Choroid plexus epithelial cell (primary cell): ENCODE measurements at places on chromosomes 7 and 10.
A peak's percentile ranks its signal among the peaks of the same experiment; 100 is the strongest.

DNA sequence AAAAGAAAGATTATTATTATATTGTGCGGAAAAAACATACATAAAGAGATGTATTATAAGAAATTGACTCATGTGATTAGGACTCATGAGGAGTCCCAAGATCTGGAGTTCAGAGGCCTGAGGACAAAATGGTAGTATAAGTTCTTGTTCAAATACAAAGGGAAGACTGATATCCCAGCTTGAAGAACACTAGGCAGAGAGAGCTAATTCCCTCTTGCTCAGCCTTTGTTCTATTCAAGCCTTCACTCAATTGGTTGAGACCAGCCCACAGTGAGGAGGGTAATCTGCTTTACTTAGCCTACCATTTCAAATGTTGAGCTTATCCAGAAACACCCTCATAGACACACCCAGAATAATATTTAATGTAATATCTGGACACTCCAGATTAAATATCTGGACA is 1683.8 kb downstream of the REEP3 start:
- no peak for DNase-seq

DNA sequence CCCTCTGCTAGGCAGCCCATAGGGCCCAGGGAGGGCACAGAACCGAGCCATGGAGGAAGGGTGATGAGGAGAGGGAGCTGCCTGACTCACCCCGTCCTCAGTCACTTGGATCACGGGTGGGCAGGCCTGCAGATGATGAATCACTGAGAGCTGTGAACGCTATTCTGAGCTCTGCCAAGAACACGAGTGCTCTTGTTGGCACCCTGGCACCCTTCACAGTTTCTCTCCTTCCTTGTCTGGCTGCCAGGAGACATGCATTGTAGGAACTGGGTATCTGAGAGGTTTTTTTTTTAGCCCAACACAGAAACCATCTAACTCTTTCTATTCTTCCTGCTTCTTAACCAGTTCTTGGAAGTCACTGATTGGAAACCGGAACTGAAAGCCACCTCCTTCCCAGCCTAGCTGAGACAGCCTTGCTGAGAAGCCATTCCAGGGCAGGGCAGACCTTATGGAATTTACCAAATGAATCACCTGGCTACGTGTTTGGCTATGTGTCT is 82.1 kb downstream of the SLC37A3 start:
- DNase-seq = peak; percentile 70

GRCh38 chr10:42744134-42744701 is 38.4 kb upstream of the BMS1 start:
- DNase-seq = no peak

DNA sequence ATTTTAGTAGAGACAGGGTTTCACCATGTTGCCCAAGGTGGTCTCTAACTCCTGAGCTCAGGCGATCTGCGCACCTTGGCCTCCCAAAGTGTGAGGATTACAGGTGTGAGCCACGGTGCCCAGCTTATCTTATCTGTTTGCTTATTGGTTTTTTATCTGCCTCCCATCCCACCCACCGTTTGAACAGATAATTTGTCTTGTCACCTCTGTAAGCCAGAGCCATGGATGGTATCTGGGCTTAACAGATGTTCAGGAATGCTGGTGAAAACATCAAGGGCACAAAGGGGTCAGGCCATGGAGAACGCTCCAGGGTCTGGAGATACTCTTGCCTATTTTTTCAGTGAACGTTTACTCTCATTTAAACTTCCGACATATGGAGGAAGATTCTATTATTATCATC is 12.0 kb upstream of the NDST2 start:
- no peak for DNase-seq

DNA sequence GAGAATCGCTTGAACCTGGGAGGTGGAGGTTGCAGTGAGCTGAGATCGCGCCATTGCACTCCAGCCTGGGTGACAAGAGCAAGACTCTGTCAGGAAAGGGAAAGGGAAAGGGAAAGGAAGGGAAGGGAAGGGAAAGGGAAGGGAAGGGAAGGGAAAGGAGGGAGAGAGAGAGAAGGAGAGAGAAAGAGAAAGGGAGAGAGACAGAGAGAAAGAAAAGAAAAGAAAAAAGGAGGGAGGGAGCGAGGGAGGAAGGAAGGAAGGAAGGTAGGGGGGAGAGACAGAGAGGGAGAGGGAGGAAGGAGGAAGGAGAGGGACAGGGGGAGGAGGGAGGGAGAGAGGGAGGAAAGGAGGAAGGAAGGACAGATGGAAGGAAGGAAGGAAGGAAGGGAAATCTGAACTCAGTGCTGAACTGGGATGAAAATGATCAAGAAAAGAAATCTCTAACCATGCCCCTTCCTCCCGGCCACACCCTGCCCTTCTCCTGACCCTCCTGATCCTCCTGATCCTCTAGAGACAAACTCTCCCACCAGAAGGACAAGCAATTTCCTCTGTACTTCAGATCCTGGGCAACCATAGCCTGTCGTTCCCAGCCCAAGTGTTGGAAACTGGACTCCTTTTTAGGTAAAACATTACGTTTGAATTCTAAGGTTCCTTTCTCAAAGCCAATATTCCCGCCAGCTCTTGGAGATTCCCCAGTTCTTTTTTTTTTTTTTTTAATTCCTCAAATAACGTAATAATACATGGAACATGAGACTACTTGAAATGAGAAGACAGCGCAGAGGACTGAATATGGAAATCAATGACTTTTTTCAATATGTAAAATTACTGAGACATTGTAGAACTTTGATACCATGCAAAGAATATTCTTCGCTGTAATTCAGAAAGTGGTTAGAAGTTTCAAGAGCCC is 32.1 kb downstream of the NMT2 start:
- DNase-seq = no peak

DNA sequence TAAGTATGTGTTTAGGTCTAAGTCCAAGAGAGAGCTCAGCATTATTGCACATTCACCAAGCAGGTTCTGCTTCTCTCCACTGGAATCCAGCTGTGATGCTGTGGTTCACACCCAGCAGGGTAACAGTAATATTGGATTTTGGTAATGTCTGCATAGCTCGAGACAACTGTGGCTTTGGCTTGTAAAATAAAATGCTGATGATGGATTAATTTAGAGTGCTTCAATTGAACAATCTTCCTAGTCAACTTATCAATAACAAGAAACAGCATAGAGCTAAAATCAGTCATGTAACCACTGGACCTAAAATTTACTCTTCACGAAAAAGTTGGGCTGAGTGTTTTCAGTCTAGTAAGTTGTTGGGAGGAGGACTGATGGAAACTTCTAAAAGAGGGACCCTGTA is 709.2 kb downstream of the TYW1 start:
- DNase-seq = no peak

- DNase-seq = peak; percentile 83
Measured at GRCh38 chr7:137081321-137082093, 213.1 kb downstream of the CHRM2 start.

- no peak for DNase-seq
Measured at GRCh38 chr7:26477381-26477990, 185.8 kb downstream of the SNX10 start.

- DNase-seq = no peak
Measured at GRCh38 chr10:124386186-124387077, 32.3 kb downstream of the OAT start.

DNA sequence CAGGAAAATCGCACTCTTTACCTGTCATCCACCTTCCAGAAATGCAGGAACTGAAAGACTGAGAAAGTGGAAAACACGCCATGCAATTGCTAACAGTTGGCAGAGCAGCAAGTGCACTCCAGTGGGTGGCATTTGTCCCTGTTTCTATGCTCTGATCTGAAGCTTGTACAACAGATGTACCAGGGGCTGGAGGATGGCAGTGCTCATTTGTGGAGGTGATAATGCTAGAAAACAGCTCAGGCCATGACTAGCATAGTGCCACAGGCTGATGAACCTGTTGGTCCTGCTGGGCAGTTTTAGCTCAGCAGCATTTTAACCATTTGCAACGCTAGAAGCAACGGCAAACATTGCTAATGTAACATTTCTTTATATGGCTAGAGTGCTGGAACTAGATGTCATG is 199.9 kb upstream of the NRP1 start:
- DNase-seq = no peak

GRCh38 chr10:88190123-88190522 is 326.7 kb downstream of the PTEN start:
- DNase-seq = no peak
